ENCODE measurements at places on chromosomes 7 and 10.

DNA sequence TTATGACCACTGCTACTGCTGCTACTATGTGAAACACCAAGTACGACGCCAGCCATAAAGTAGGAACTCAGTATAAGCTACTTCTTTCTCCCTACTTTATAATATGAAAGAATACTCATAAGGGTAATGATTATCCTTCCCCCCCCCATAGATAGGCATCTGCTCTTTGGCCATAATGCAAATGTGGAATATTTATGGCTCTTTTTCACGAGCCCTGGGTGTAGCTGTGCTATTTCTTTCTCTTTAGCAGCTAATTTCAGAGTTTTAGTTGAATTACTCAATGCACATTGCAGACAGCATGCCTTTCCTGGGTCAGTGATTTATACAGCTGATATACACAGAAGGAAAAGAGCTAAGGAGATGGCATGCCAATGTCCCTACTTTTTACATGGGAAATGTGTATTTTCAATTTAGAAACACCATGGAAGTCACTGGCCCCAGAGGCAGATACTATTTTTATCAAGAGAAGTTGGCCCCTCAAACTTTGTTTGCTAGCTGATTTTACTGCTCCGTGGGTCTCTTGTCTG, 234.1 kb upstream of the KIAA1217 start:
- DNase-seq = no peak

- DNase-seq = no peak
Observed at GRCh38 chr7:104972500-104972899, 41.5 kb upstream of the KMT2E start.

GRCh38 chr10:104925232-104925851, 284.3 kb downstream of the SORCS3 start:
- DNase-seq = peak; percentile 44

DNA sequence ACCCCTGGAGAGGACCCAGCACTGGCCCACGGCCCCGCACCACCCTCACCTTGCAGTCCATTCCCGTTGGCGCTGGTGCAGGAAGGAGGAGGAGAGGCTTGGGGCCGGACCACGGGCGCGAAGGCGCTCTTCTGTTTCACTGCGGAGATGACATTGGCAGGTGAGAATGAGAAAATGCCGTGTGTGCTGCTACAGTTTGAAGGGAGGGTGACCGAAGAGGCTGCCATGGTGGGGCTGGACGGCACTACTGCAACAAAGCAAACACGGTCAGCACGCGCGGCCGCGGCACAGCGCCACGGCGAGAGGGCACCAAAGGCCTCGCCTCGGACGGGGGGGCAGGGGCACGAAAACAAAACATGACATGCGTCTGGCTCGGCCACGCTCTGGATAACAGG, 123.9 kb downstream of the EBF3 start:
- DNase-seq = no peak

GRCh38 chr7:69078997-69079769, 519.1 kb upstream of the AUTS2 start:
- DNase-seq = peak; percentile 69

DNA sequence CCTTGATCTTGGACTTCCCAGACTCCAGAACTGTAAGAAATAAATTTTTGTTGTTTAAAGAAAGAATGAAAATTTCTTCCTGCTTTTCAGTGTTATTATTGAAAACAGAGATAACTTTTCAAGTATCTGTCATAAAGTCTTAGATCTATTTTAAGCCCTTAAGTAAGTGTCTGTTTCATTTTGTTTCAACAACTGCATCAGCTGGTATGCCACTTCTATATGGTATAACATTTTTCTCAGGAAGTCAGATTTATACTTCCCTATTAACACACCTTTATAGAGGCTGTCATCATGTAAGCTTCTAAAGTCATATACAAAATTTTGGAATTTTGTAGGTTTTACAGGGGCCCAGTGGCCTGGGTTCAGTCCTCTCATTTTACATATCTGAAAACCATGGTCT, 24.4 kb downstream of the RALA start:
- no peak for DNase-seq

- DNase-seq = no peak
Observed at GRCh38 chr7:7576344-7576743, 9.7 kb downstream of the MIOS start.

DNA sequence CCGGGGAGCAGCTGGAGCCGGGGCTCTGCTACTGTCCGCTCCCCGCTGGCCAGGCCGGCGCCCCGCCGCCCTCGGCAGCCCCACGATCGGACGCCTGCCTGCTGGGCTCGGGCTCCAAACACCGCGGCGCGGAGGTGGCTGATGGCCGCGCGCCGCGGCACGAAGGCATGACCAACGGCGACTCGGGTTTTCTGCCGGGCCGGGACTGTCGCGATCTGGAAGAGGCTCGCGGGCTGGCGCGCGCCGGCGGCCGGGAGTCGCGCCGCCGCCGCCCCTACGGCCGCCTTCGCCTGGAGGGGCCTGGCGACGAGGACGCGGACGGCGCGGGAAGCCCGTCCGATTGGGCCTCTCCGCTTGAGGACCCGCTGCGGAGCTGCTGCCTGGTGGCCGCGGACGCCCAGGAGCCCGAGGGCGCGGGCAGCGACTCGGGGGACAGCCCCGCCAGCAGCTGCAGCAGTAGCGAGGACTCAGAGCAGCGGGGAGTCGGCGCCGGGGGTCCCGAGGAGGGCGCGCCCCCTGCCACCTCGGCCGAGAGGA, 570 bp downstream of the TBC1D12 start:
- DNase-seq = peak; percentile 57

GRCh38 chr7:139618482-139619366, 95.2 kb downstream of the CLEC2L start:
- peak; percentile 57 for DNase-seq

- no peak for DNase-seq
Observed at GRCh38 chr7:80232979-80233724, 98.5 kb downstream of the GNAI1 start.

DNA sequence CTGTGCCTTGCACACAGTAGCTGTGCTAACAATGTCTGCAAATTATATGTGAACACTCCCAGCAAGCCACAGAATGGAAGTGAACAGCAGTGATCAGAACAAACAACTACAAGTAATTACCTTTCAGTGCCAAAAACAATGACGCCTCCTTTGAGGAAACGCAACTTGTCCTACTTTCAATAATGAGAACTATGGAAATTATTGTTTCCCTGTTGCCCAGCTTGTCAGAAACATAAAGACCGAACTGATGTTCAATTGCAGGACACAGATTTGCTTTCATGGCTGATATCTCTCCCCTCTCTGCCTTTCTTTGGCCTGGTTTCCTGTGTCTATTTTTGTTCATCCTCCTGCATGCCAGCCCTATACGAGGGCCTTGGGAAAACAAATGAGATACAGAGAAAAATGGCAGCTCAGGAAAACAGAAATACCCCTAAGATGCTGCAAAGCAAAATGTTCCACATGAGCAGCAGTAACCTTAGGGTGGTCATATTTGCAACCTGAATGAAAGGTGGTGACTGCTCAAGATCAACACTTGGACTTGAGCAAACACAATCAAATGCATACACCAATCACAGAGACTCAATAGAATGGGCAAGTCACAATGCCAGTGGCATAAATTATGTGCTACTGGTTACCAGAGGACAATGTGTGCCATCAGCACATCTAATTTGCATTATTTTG, 26.8 kb downstream of the COBL start:
- DNase-seq = no peak

DNA sequence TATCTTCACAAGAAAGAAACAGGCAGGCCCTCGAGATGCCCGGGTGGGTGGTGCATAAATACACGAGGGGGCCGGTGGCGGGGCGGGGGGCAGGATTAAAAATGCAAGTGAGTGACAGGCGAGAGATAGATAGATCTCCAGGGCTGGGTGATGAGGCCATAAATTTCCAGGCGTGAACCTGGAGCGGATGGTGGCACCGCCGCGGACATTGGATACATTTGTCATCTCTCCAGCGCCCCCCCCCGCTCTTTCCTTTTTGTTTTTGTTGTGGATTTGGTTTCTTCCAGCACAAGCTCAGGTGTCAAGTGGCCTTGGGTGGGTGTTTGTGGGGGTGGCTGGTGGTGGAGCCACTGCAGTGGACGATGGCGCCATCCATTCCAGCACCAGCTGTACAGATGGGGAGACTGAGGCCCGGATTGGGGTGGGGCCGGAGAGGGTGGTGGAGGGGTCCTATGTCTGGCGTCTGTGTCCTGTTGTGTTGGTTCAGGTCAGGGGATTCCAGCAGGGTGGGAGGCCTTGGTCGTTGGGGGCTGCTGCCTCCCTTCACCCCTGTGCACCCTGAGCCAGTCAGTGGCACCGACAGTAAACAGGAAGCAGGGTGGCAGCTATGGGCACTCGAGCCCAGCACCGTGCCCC, 2.9 kb downstream of the ELFN1 start:
- DNase-seq = no peak

DNA sequence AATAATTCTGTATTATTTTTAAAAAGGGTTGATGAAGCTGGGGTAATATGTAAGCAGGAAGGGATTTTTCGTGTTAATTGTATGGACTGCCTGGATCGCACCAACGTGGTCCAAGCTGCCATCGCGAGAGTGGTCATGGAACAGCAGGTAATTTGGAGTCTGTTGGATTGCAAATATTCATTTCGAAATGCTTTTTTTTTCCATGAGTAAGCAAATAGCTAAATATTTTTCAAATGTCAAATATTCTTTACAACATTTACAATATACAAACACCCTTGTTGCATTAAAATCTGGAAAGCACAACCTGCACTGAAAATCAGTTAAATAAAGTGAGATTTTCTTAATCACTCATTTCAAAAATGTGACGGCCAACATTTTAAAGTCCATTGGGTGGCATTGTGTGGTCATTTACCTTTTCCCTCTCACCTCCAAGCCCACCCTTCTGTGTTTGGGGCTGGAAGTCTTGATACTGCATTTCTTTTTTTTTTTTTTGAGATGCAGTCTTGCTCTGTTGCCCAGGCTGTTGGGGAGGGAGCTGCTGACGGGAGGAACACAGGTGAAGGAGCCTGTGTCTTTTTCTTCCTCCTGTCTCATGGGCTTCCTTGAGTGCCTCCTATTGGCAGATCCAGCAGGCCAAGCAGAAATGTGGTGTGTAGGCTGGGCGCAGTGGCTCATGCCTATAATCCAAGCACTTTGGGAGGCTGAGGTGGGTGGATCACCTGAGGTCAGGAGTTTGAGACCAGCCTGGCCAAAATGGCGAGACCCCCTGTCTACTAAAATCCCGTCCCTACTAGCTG, 66.1 kb downstream of the MCMBP start:
- no peak for DNase-seq

DNA sequence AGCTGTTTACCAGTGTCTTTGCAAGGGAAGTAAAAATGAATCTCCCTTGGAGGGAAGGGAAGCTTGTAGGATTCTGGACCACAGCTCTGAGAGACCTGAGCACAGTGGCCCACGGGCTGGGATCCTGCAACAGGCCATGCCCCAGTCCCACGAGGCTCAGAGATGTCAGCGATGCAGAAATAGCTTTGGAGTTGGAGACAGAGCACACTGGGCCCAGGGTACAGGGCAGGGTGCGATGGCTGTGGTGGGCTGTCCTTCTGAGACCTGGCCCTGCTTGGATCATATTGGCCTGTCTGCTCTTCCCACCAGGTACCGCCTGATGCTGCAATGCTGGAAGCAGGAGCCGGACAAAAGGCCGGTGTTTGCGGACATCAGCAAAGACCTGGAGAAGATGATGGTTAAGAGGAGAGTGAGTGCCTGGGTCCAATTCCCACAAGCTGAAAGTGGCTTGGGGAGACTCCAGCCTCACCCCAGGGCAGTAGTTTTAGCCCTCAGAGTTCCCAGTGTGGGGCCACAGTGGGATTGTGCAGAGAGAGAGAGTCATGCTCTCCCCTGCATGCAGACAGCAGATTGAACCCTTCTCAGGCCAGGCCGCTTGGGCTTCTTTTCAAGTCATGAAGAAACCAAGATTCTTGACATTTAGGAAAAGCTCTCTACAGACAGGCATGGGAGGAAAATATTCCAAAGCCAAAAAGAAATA, 13.5 kb upstream of the CSGALNACT2 start:
- DNase-seq = peak; percentile 9

DNA sequence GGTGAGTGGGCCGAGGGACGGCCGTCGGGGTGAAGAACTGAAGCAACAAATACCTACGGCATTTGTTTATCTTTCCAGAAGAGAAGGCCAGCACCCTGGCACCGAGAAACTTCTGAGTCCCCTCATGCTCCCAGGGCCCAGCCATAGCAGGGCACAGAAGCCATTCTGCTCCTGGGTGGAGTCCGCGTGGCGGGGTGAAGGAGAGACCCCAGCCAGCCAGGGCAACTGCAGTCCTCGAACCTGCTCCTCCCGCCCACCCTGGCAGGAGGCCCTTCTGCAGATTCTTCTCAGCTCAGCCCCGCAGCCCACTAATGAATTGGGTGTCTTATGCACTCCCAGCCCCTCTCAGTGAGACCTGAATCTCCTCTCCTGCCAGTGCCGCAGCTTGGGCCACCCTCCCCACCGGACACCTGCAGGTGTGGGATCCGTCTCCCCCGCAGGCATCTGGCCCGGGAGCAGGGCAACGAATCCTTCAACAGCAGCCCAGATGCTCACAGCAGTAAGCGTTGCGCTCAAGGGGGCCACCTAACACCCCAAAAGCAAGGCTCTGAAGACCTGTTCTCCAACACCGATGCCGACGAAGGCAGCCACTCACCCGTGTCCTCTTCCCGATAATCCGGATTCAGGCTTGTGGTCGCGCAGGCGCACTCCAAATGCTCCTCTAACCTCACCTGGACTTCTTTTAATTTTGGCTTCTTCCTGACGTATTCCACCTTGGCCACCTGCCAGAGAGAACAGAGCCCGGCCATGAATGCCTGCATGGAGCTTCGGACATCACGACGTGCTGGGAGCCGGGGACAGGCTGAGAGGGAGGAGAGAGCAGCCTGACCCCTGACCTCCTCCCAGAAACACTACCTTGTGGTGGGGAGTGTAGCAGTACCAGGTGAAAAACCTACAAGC, 18.9 kb downstream of the PDGFA start:
- DNase-seq = no peak

- peak; percentile 50 for DNase-seq
Observed at GRCh38 chr10:51860257-51860656, 160.9 kb upstream of the CSTF2T start.

DNA sequence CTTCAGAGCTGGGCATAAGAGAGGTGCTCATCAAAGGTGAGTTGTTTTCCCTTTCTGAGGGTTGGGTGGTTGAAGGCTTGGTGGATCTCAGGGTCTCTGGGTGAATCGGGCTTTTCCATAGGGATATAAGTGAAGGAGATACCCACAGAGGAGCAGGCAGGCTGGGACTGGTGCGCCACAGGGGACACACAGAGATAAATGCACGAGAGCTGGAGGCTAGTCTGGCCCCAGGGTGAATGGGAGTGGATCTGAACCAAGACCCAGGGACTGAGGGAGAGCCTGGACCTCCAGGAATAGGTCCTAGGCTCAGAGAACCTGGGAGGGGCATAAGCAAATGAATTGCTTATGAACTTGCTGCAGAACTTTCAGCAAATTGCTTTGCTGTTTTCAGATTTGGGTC, 61.5 kb downstream of the LRRC18 start:
- DNase-seq = no peak

GRCh38 chr7:50735333-50735732, 47.4 kb downstream of the GRB10 start:
- no peak for DNase-seq
